Activated gamma-delta T cell (primary cell): ENCODE measurements at places on chromosomes 13 and 19.
A peak's percentile ranks its signal among the peaks of the same experiment; 100 is the strongest.

- DNase-seq: no peak
These were observed 36.9 kb upstream of the DCUN1D2 start for GRCh38 chr13:113527272-113527958.

- DNase-seq: no peak
These were observed 2.4 kb upstream of the KMT2B start for GRCh38 chr19:35715355-35715809.

DNA sequence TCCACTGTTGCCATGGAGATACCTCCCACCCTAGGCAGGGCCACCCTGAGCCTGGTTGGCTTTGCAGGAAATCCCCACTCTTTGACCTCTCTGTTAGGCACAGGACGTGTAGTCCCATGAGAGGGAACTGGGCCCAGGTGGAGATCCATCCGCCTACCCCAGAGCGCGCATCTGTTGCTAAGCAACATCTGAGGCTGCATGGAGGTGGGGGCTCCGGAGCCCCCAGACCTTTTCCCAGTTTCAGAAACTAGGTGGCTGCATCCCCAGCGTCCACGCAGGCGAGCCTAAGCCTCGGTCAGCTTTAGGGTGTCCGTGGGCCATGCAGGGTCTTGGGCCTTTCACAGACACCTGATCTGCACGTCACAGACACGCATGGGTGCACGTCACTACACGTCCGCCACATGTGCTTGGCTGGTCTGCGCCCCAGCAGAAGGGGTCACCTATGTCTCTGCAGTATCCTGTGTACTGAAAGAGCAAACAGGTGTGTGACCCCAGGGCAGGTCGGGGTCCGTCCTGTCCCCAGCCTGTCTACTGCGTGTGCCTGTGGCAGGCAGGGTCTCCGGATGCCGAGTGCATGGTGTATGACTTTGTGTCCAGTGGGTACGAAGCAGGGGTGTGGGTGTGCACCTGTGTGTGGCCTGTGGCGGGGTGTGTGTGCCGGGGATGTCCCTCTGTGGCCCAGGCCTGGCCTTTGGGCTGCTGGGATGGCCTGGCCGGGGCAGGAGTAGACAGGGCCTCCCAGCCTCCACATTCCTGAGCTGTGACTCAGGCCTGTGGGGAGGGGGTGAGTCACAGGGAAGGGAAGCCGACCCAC, 4.1 kb upstream of the CIRBP start:
- no peak for DNase-seq

DNA sequence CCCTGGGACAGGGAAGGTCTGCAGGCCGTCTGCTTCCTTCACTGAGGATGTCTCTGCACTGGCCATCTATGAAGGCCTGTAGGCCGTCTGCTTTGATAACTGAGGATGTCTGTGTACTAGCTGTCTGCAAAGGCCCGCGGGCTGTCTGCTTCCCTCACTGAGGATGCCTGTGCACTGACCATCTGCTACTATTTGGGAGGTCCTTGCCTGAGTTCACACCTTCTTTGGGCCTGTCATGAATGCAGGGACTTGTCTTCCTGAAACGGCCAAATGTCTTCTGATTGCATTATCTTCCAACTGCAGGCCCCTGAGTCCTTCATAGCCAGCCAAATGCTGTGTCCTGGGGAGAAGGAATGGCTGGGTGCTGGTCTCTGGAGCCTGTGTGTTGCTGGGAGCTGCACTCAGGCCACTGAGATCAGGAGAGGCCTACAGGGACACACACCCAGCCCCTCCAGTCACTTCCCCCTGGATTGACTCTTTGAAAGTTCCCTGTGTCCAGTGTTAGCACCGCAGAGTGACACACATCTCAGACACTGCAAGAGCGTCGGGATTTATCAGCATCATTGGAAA, 72.9 kb downstream of the TEX29 start:
- DNase-seq: no peak

DNA sequence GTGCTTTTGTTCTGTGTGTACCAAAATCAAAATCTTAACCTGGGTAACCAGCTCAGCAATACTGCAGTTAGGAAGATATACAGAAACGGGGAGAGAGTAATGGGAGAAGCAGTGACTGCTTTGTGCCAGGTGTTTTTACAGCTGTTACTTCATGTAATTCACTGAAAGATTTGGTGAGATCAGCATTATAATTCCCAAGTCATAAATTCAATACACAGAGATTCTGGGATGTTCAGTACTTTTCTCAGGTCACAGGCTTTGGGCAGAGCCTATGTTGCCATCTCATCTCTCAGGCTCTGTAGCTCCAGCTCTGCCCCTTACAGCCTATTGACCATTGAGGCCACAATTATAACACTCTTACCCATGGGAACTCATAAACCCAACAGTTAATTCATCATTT, 138.5 kb downstream of the ZAR1L start:
- no peak for DNase-seq

DNA sequence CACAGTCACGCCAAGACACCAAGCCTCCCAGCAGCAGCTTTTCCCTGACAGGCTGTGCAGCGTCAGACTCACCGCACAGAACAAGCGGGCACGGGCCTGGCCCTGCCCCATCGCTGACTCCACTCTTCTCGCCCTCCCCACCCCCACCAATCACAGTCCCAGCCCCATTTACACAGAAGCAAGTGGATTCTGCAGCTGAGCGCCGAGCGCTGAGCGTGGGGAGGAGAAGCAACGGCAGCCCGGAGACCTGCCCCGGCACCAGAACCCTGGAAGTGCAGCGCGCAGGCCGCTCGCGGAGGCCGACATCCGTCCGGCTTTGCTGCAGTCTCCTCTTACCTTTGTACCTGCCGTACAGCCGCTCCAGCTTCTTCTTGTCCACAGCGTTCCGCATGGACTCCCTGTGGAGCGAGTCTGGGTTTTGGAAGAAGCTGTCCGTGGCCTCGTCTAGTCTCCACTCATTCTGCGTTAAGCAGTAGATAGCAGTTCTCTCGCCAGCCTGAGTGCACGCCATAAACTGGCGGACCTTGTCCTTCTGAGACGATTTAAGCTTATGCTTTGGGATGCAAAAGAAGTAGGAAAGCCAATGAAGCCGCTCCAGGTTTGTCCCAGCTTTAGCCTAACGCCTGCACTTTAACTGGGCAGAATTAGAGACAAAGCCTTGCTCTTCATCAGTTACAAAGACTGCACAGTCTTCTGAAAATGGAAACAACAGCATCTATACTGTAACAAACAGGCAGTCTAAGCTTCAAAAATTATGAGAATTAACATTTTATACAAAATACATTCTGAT, 6.8 kb downstream of the DCUN1D2 start:
- DNase-seq: no peak

GRCh38 chr19:50314724-50315708, 14.2 kb downstream of the KCNC3 start:
- DNase-seq: no peak

- DNase-seq: no peak
These were observed 10.4 kb upstream of the ZNF586 start for GRCh38 chr19:57759096-57759495.

- DNase-seq: no peak
These were observed 887.3 kb downstream of the DIAPH3 start for GRCh38 chr13:59276436-59276835.

GRCh38 chr19:49473868-49474541, at the start of gene FLT3LG:
Gene FLT3LG (plus strand): TSS chr19:49474215. CDS start chr19:49474640, 425 bp downstream.
- DNase-seq: peak; percentile 74

DNA sequence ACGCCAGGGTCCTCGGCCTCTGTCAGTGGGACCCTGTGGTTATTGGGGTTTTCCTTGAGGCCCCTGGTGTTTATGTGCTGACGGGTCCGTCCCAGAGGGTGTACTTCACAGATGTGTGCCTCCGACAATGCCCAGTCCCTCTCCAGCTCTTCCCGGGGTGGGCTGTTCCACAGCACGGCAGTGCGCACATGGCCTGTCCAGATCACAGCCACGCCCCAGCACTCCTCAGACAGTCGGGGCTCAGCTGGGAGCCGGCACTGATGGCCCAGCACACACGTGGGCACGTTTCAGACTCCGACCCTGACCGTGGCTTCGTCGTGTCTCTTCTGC, 16.9 kb upstream of the F7 start:
- DNase-seq: no peak

DNA sequence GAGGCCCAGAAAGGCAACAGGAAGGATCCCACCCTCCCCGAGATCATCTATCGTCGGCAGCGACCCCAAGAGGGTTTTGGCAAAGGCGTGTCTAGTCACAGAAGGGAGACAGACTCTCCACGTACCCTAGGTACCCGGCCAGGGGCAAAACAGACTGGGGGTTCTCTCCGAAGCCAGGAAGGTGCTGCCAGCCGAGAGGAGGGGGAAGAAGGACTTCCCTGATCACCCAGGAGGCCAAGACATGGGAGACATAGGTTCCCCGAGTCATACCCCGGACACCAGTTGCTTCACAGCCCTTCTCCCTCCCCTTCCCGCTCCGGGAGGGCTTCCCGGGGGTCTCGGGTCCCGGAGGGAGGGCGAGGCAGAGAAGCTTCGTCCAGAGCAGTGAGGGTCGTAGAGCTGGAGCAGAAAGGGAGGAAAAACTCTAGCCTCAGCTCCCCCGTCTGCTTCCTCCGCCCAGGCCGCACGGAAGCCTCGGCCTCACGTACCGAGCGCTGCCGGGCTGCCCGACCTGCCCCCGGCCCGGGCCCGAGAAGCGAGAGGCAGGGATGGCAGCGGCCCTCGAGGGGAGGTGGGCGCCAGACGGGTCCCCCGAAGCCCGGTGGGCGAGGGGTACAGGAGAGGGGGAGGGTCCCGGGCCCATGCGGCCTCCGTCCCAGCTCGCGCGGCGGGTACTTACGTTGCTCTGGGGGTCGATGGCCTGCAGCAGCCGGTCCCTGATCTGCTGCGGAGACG, 644 bp downstream of the MED26 start:
- DNase-seq: no peak

- no peak for DNase-seq
These were observed 289.2 kb upstream of the PCDH9 start for GRCh38 chr13:67519356-67519755.
